Activated T-helper 1 cell treated with anti-CD3 and anti-CD28 coated beads, Interleukin-12 subunit alpha, Interleukin-12 subunit beta, Interleukin-2, Interleukin-4 antibody, amounts not matched to agents 30 ng/mL and 10 ng/mL and 1 ng/mL, durations not matched to agents 14 hours and 24 hours and 36 hours (primary cell): ENCODE measurements at places on chromosomes 16 and 17.

DNA sequence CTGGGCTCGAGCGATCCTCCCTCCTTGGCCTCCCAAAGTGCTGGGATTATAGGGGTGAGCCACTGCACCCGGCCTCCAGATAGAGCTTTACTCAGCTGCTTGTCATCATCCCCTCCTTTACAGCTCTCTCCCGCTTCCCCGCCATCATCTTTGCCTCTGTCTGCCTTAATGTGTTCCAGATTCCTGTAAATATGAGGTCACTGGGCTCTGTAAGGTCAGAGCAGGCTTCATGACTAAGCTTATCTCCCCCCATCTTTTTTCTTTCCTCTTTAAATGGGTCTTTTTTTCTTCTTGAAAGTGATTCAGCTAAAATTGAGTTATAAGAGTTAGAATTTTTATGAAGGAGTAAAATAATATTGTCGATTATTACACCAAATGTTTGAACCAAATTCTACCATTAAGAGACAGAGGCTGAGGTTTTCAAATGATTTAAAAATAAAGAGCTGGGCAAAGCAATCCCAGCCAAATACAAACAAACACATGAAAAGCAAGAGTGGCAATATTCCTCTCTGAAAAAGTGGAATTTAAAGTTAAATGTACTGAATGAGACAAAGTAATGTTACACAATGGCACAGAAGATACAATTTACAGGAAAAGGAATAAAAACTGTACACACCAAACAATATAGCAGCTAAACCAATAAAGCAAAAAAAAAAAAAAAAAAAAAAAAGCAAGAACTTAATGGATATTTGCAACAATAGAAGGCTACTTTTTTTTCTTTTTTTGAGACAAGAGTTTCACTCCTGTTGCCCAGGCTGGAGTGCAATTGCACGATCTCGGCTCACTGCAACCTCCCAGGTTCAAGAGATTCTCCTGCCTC, 62.1 kb downstream of the CRISPLD2 start:
- no peaks in the 10 kb centered on the region for H3K36me3 ChIP-seq
- peaks cover 10% of the 10 kb centered on the region for H3K27me3 ChIP-seq
- no peaks in the 10 kb centered on the region for H3K4me1 ChIP-seq
- no peak for DNase-seq
- no peak overlapping the region for H3K27ac ChIP-seq

GRCh38 chr17:79674506-79675412, 56.0 kb upstream of the ENPP7 start:
- no peaks in the 10 kb centered on the region for H3K4me1 ChIP-seq
- H3K27ac ChIP-seq, result no peak overlapping the region
- DNase-seq, result no peak
- no peaks in the 10 kb centered on the region for H3K36me3 ChIP-seq

GRCh38 chr17:38656959-38657823, 17.6 kb downstream of the EPOP start:
- H3K4me1 ChIP-seq, result peaks cover 11% of the 10 kb centered on the region
- no peak overlapping the region for H3K27ac ChIP-seq
- peaks cover 9% of the 10 kb centered on the region for H3K27me3 ChIP-seq

DNA sequence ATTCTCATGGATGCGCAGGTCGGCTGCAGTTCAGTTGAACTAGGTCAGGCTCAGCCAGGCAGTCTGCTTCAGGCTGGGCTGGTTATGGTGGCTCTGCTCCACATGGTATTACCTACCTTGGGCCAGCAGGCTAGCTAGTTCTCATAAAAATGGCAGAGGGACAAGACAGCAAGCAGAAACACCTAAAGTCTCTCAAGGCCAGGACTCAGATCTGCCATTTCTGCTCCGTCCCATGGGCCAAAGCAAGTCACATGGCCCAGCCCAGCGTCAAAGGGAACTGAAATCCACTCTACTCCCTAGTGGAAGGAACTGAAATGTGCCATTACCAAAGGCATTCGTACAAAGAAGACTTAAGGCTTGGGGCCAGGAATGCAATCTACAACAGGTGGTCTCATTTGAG, 160.0 kb downstream of the TMEM132E start:
- H3K27me3 ChIP-seq, result no peaks in the 10 kb centered on the region
- H3K36me3 ChIP-seq, result no peaks in the 10 kb centered on the region
- H3K4me1 ChIP-seq, result no peaks in the 10 kb centered on the region
- no peak for DNase-seq
- H3K4me3 ChIP-seq, result no peak overlapping the region

DNA sequence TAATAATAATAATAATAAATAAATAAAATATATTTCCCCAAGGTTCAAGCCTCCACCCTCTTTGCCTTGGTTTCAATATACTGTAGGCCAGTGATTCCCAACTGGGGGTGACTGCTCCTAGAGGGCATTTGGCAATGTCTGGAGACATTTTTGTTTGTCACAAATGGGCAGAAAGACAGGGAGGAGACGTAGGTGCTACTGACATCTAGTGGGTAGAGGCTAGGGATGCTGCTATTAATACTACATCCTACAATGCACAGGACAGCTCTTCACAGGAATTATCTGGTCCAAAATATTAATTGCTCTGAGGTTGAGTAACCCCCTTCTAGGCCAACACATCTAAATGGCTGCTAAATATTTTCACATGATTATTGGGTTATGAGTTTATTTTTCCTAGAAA, 12.8 kb upstream of the PRR14 start:
- peaks cover 1% of the 10 kb centered on the region for H3K36me3 ChIP-seq
- no peak overlapping the region for H3K4me3 ChIP-seq
- H3K4me1 ChIP-seq, result peaks cover 16% of the 10 kb centered on the region

DNA sequence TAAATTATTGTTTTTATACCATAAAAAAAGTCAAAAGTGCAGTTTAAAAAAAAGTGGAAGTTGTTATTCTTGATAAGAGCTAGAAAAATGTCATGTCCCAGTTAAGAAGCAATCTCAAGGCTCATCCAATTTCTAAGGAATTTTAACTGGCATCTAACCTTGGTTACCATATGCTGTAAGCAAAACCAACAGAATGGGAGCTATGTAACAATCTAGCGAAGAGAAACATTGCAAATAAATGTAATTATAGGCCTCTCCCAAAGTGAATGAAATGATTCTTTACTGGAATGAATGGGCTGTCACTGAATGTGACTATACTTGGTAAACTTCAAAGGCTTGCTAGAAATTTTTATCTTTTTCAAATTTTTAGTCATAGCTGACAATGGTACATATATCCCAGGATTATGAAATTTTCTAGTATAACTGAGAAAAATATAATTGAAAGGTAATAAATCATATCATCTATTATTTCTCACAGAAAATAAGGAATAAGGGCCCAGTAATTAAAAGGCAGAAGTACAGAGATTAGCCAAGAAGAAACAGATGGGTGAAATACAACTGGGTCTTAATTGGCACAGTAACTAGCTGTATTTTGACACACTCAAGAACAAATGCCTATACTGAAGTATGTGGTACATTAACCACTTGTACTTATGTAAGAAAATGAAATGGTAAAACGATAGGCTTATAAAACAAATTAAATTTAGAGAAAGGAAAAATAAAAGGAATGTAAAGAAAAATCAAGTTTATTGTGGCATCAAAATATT, 61.5 kb downstream of the NETO2 start:
- H3K27me3 ChIP-seq, result no peaks in the 10 kb centered on the region
- DNase-seq, result no peak
- no peak overlapping the region for H3K27ac ChIP-seq
- H3K4me1 ChIP-seq, result no peaks in the 10 kb centered on the region
- H3K4me3 ChIP-seq, result no peak overlapping the region
- H3K36me3 ChIP-seq, result peaks cover 12% of the 10 kb centered on the region

DNA sequence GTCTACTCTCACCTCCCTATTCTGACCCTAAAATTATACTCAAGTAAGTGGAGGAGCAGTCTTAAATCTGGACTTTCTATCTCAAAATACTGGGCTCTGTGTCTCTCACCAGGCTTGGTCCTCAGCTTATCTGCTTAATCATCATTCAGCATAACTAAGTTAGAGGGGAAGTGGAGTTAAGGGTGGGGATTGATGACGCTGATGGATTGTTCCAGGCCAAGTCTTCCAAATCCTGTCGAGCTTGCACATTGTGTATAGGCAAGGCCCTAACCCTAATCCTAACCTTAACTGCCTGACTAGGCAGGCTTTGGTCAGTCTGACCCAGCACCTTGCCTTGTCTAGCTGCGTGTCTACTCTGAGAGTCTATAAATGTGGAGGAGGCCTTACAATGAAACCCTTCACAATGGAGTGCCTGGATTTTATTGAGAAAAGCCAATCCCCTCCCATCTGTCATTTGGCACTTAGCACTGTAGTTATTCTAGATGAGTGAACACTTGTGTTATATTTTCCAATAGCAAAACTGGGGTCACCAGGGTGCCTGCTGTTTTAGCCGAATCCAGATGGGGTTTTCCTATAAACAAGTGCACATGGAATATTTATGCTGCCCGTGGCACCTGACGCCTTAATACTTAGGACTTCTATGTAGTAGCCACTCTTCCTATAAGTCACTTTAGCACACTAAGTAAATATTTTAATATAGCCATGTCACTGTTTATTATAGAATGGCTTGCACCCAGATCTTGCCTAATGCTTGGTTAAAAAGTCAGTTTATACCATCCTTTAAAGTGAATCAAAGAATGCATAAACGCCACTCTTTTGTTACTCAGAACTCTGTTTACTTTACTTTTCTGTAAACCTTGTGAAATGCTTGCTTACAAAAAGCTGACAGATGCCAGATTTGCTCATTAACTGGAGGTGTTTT, 193.2 kb upstream of the MYOCD start:
- no peaks in the 10 kb centered on the region for H3K36me3 ChIP-seq
- H3K27ac ChIP-seq, result no peak overlapping the region
- no peaks in the 10 kb centered on the region for H3K4me1 ChIP-seq
- no peak overlapping the region for H3K4me3 ChIP-seq
- H3K27me3 ChIP-seq, result no peaks in the 10 kb centered on the region

- H3K27ac ChIP-seq, result no peak overlapping the region
- peaks cover 29% of the 10 kb centered on the region for H3K4me1 ChIP-seq
- no peaks in the 10 kb centered on the region for H3K36me3 ChIP-seq
- H3K4me3 ChIP-seq, result no peak overlapping the region
- no peaks in the 10 kb centered on the region for H3K27me3 ChIP-seq
- DNase-seq, result no peak
These were observed 57.5 kb downstream of the BEAN1 start for GRCh38 chr16:66484453-66485213.

GRCh38 chr17:44543213-44543904, 13.9 kb upstream of the FZD2 start:
- no peak for DNase-seq
- no peak overlapping the region for H3K4me3 ChIP-seq
- H3K4me1 ChIP-seq, result no peaks in the 10 kb centered on the region
- H3K27me3 ChIP-seq, result peaks cover 19% of the 10 kb centered on the region
- H3K27ac ChIP-seq, result no peak overlapping the region

DNA sequence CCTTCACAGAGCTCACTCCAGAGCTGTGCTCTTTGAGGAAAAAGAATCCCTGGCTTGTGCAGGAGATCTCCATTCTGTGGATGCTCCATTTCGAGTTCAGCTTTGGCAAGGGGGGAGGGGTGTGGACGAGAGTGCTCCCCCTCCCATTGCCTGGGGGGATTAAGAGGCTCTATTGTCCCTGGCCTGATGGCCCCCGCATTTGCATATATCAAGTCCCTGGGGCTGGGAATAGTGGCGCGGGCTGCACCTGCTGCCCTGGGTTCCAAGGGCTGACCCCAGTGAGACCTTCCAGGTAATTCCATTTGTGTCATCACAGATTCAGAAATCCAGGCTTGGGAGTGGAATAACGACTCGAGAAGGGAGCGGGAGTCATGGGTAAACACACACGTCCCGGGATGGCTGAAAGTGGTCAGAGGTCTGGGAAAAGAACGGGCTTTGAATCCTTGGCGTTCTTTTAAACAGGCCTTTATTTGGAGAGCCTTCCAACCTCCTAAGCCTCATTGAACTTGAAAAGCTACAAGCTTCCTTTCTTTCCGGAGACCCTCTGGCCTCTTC, 479.3 kb downstream of the HS3ST3B1 start:
- no peak overlapping the region for H3K4me3 ChIP-seq
- H3K27me3 ChIP-seq, result peaks cover 2% of the 10 kb centered on the region
- DNase-seq, result no peak

DNA sequence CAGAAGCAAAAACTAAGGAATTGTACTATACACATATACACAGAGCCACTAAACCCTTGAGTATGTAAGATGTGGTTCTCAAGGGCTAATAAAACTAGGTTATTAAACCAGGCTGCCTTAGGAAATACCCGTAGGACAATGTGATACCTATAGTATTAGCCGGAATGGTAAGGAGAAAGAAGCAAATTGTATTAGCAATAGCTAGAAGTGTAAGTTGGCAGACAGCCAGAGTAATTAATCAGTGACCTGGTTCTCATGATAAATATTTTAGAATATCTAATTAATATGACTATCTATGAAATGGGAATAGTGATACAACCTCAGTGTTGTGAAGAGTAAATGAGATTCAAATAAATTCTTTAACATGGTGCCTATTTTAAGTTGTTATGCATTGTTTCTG, 18.6 kb downstream of the GDPD1 start:
- peaks cover 11% of the 10 kb centered on the region for H3K4me1 ChIP-seq
- no peak overlapping the region for H3K4me3 ChIP-seq
- H3K36me3 ChIP-seq, result no peaks in the 10 kb centered on the region
- H3K27ac ChIP-seq, result no peak overlapping the region
- H3K27me3 ChIP-seq, result no peaks in the 10 kb centered on the region

GRCh38 chr16:66910175-66910940, 8.3 kb downstream of the CDH16 start:
- H3K27ac ChIP-seq, result no peak overlapping the region
- H3K4me1 ChIP-seq, result peaks cover 11% of the 10 kb centered on the region
- H3K4me3 ChIP-seq, result no peak overlapping the region
- H3K36me3 ChIP-seq, result no peaks in the 10 kb centered on the region
- DNase-seq, result no peak
- no peaks in the 10 kb centered on the region for H3K27me3 ChIP-seq

DNA sequence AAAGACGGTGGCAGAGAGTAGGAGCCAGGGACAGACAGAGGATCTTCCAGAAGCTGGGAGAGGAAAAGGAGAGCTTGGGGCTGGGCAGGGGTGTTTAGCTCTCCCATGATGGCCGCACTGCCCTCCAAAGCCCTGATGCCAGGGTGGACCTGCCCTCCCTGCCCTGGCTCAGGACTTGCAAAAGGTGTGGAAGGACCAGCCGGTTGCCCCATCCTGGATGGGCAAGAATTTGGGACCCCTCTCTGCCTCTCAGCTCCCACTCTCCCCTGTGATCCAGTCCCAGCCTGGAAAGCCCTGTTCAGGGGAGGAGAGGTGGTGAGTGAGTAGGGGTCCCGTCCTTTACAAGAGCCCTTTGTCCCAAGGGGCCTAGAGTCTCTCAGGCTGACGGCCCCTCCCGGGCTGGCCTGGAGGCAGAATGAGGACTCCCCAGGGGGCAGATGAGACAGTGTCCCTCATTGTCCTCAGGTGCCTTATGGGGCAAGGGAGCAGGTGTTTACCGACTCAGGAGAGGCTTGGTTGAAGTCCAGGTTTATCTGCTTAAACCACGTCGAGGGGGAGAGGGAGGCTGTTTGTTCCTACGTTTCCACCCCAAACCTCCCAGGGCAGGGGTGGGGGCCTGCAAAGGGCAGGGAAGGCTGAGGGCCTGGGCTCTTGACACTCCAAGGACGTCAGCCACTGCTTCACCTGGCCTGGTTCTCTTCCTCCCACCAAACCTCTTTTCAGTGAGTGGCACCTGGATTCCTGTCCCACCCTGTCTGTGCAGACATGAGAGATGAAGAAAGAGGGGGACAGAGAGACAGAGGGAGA, 19.3 kb upstream of the ITGA3 start:
- peaks cover 32% of the 10 kb centered on the region for H3K27me3 ChIP-seq
- no peak overlapping the region for H3K27ac ChIP-seq
- no peaks in the 10 kb centered on the region for H3K4me1 ChIP-seq
- no peaks in the 10 kb centered on the region for H3K36me3 ChIP-seq

GRCh38 chr17:17523001-17523730, 27.0 kb upstream of the RASD1 start:
- H3K27ac ChIP-seq, result no peak overlapping the region
- no peak overlapping the region for H3K4me3 ChIP-seq
- DNase-seq, result no peak
- no peaks in the 10 kb centered on the region for H3K36me3 ChIP-seq
